ENCODE measurements at places on chromosomes 7 and 10. TPM values are rescaled to one million over a fixed set of nuclear protein-coding genes. Genes with fewer than 3 reads are reported as not detected.

The PSMC2 gene
- 205 TPM for total RNA-seq

- peak; percentile 25 for DNase-seq
- no peaks in the 10 kb centered on the region for H3K27me3 ChIP-seq
- no peak overlapping the region for H3K27ac ChIP-seq
- H3K36me3 ChIP-seq = no peaks in the 10 kb centered on the region
Observed at GRCh38 chr7:123682690-123683089, 27.0 kb downstream of the LMOD2 start.

The TMEM229A gene
- 4.4 TPM for total RNA-seq

The ABCA13 gene
- 0.94 TPM for total RNA-seq

DNA sequence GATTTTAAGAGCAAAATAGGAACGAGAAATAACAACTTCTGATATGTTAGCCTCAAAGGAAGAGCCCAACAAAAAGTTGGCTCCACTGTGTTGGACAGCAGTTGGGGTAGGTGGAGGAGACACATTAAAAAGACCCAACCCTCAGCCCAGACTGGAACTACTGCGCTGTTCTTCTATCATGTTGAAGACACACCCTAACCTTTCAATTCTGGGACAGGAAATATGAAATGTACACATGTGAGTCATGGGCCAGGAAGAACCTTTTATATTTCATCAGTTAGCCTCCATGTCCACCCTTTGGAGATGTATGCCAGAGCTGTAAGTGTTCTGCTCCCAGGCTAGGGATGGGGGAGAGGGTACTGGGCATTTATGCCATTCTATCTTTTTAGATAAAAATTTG, 22.1 kb downstream of the CLDN12 start:
- no peaks in the 10 kb centered on the region for H3K36me3 ChIP-seq
- H3K27ac ChIP-seq = no peak overlapping the region
- H3K4me3 ChIP-seq = no peak overlapping the region

DNA sequence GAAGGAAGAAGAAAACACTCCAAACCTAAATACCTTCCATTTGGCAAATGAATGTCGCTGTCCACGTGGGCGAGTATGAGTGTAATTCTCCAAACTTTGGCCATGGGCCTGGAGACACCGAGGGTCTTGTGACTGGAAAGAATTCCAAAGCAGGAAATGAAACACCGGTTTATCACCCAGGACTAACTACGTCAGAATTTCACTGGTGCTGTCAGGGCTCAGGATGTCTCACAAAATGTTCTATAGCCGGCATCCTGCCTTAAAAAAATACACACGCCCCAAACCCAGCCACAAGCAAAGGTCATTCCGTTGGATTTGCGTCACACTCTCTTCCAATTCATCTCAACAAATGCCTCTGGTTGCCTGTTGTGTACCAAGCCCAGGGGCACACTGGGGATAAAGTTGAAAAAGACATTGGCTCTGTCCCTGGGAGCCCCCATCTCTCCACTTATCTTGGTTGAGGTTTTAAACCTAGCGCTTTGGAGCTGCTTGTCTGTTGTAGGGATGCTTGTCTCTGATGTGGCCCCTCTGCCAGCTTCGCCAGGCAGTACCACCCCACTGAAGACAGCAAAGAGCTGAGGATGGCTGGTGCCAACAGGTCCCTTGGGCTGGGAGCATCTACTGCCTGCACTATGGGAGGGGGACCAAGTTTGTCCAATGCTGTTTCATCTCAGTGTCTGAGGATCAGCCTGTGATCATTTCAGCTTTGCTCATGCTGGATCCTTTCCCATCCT, 31.2 kb downstream of the GSTO2 start:
- DNase-seq = peak; percentile 59
- H3K27ac ChIP-seq = peak overlapping the region; percentile 92
- H3K4me3 ChIP-seq = no peak overlapping the region
- H3K36me3 ChIP-seq = no peaks in the 10 kb centered on the region
- no peaks in the 10 kb centered on the region for H3K27me3 ChIP-seq

The GPR26 gene
- not detected for total RNA-seq
